ENCODE measurements at places on chromosomes 5 and 9.

DNA sequence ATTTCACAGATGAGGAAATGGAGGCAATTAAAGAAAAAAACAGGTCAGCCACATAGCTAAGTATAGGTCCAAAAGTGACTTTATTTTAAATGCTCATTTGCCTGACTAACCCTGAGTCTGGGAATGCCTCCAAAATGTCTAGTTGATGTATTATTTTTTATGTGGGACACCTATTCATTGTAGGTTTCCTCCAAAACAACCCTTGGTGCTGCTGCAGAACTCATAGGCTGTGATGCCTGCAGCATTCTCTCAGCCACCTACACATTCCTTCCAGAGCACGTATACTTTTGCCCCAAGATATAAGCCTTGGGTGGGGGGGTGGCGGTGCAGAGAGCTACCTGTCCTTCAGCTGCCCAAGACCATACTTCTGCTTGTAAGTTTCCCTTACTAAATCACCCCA lies 77.4 kb downstream of the MSX2 start:
- peak; percentile 65 for DNase-seq

DNA sequence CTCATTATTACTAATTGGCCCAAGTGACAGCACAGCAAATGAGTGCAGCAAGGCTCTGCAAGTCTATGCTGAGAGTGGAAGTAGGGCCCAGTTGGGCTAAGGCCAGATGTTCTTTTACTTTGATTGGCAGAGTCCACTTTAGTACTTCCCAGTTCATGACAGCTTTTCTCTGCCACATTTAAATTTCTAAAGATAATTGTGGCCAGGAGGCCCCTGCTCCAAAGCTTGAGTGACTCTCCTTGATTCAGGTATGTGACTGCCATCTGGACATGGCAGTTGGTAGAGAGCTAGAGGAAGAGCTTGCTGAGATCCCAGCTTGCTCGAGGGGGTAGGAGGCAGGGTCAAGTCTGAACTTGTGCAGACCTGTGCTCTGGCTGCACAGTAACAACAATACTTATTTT lies 154.1 kb downstream of the CARTPT start:
- DNase-seq, result no peak

- DNase-seq, result no peak
Observed at GRCh38 chr5:142874540-142874939, 104.4 kb downstream of the ARHGAP26 start.

DNA sequence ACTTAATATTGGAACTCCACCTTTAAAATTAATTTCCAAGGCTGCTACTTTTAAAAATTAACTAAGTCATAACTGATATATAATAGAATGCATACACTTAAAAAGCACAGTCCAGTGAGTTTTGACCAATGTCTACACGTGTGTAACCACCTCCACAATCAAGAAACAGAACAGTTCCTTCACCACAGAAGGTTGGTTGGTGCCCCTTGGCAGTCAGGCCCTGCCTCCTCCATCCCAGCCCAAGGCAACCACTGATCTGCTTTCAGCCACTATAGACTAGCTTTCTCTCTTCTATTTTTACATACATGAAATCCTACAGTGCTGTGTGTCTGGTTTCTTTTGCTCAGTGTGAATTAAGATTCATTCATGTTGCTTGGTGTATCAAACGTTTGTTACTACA lies 215.2 kb downstream of the CRB2 start:
- DNase-seq, result no peak

DNA sequence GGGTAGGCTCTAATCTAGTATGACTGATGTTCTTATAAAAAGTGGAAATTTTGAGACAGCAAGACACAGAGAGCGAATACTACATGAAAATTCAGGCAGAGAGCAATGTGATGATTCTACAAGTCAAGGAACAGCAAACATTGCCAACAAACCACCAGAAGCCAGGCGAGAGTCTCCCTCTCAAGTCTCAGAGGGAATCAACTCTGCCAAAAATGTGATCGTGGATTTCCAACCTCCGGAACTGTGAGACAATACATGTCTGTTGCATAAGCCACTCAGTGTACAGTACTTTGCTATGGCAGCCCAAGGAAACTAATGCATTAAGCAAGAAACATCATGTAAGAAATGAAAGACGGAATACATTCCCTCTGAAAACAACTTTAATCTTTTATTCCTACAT lies 52.1 kb upstream of the CCNG1 start:
- no peak for DNase-seq

GRCh38 chr9:90098408-90098807 lies 493.6 kb downstream of the GADD45G start:
- no peak for DNase-seq

- peak; percentile 38 for DNase-seq
Observed at GRCh38 chr5:67992923-67993322, 222.6 kb upstream of the PIK3R1 start.

GRCh38 chr5:16809395-16810207 lies 126.5 kb downstream of the MYO10 start:
- peak; percentile 87 for DNase-seq

DNA sequence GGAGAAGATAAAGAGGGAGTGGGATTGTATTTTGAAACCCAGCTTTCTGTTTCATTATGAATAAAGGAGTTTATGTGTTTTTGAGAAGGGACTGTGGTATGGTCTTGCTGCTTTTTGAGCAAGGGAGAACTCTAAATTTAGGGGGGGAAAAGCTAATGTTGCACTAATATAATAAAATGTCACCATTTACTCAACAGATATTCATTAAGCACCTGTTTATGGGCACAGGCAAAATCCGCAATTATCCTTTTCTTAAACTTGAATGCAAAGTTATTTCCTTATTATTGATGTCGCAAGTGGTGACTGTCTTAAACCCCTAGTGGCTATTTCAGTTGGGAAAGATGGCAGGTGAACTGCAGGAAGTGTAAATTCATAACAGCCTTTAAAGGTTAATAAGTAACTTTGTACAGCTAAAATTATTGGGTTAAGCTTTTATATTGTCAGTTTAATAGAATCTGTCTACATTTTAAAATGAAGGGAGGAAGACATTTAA lies 1.5 kb downstream of the CDC42SE2 start:
- DNase-seq, result no peak
